Astrocyte (in vitro differentiated cells and primary cell): ENCODE measurements at places on chromosomes 12 and 14.
A peak's percentile ranks its signal among the peaks of the same experiment; 100 is the strongest.

- H3K36me3 ChIP-seq: no peaks in the 10 kb centered on the region
- no peak overlapping the region for H3K27ac ChIP-seq
- no peaks in the 10 kb centered on the region for H3K4me1 ChIP-seq
- H3K27me3 ChIP-seq: no peaks in the 10 kb centered on the region
- DNase-seq: no peak
- H3K4me3 ChIP-seq: no peak overlapping the region
These were observed 245.5 kb downstream of the ADGRD1 start for GRCh38 chr12:131199221-131199620.

- DNase-seq: no peak
- H3K36me3 ChIP-seq: no peaks in the 10 kb centered on the region
- H3K4me1 ChIP-seq: no peaks in the 10 kb centered on the region
- H3K4me3 ChIP-seq: no peak overlapping the region
- H3K27me3 ChIP-seq: no peaks in the 10 kb centered on the region
These were observed 1413.2 kb downstream of the LRFN5 start for GRCh38 chr14:43019826-43020225.

- H3K4me3 ChIP-seq: no peak overlapping the region
- no peaks in the 10 kb centered on the region for H3K27me3 ChIP-seq
- no peaks in the 10 kb centered on the region for H3K36me3 ChIP-seq
These were observed 59.8 kb upstream of the NOS1 start for GRCh38 chr12:117421068-117421752.

- DNase-seq: no peak
- H3K4me1 ChIP-seq: no peaks in the 10 kb centered on the region
- H3K4me3 ChIP-seq: no peak overlapping the region
- no peak overlapping the region for H3K27ac ChIP-seq
- H3K36me3 ChIP-seq: no peaks in the 10 kb centered on the region
These were observed 6.2 kb downstream of the OR4N5 start for GRCh38 chr14:20144820-20145219.

- H3K27me3 ChIP-seq: no peaks in the 10 kb centered on the region
- DNase-seq: no peak
- H3K4me1 ChIP-seq: no peaks in the 10 kb centered on the region
- no peaks in the 10 kb centered on the region for H3K36me3 ChIP-seq
These were observed 65.3 kb upstream of the RASSF3 start for GRCh38 chr12:64545081-64545382.

DNA sequence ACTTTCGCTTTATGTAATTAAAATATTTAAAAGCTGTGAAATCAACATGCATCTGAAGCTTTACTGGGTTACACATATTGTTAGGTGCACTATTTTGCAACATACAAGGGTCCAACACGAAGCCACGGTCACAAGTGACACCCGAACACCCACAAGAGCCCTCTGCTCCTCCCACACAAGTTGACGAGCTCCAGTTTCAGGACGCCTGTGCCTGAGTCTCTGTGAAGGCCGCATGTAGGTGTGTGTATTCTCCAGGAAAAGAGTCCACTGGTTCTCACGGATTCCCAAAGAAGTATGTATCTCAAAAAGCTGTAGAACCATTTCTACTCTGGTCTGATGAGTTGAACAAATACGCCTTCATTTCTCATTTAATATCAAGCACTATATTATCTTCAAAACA, 12.0 kb downstream of the SLC15A4 start:
- H3K4me1 ChIP-seq: peaks cover 11% of the 10 kb centered on the region
- H3K27ac ChIP-seq: no peak overlapping the region
- no peak for DNase-seq
- H3K36me3 ChIP-seq: peaks cover 15% of the 10 kb centered on the region
- H3K4me3 ChIP-seq: no peak overlapping the region

DNA sequence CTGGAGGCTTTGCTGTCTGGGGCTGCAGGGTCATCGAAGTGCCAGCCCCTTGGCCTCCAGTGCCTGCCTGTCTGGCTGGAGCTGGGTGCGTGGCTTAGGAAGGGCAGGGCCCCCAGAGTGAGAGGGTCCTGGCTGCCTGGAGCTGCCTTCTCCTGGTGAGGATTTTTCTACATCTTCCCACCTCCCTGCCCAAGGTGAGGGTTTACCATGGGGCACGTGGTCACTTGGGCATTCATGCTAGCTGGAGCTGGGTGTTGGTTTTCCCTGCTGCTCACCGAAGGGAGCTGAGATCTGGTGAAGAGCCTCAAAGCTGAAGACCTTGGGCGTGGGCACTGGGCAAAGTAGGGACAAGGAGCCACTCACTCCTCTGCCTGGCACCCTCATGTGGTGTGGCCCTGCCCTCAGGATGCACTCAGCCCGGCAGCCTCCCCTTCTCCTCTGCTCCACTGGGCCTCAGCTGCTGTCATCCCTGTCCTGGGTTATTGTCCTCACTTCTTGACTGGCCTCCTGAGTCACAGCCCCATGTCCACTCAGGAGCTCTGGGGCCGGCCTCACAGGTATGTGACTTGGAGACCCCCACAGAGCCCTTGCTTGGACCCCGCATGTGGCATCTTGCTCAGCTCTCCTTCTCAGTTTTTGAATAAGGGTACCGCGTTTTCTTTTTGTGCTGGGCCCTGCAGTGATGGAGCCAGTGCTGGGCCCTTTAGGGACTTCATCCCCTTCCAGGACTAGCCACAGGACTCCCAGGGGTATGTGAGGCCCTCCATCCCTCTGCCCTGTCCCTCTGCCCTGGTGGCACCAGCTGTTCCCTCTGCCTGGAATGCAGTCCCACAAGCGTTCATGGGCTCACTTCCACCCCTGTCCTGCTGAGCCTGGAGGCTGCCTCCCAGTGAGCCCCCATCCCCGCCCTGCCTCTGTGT, 1.6 kb downstream of the CEP170B start:
- H3K27ac ChIP-seq: no peak overlapping the region
- H3K36me3 ChIP-seq: no peaks in the 10 kb centered on the region
- H3K4me3 ChIP-seq: peak overlapping the region; percentile 59
- H3K27me3 ChIP-seq: peaks cover 14% of the 10 kb centered on the region

DNA sequence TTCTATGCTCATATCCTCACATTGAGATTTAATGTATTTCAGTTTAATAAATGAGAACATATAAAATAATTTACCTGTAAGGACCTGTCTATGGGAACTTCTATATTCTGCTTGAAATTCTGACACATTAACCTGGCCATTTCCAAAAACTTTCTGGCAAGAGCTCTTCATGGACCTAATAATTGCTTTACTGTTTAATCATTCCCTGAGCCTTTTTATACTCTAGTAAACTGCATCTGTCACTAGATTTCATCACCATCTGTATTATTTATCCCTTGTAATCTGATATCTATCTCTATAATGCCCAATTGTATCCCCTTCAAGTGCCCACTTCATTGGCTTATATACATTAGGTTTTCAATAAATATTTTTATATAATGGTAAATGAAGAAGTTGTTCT, 327.7 kb downstream of the RAD51B start:
- H3K4me1 ChIP-seq: peaks cover 32% of the 10 kb centered on the region
- no peak overlapping the region for H3K4me3 ChIP-seq
- H3K27ac ChIP-seq: peak overlapping the region; percentile 79
- H3K27me3 ChIP-seq: no peaks in the 10 kb centered on the region
- DNase-seq: no peak

DNA sequence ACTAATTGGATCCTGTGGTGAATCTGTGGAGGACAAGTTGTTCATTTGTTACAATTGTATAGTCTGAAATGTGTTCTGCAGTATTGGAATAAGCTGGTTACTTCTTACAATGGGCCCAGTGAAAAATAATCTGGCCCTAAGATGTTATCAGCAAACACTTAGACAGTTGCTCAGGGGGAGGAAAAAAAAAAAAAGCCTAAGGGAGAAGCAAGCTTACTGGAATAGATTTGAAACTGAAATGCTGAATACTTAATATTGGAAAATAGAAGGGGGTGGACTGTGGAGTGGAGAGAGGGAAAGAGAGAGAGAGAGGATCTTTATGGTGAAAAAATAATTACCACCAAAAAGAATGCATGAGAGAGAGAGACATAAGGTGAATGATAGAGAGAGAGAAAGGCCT, 4.0 kb downstream of the FOXG1 start:
- no peak overlapping the region for H3K27ac ChIP-seq
- DNase-seq: no peak
- H3K4me1 ChIP-seq: no peaks in the 10 kb centered on the region
- H3K27me3 ChIP-seq: peaks cover 68% of the 10 kb centered on the region
- H3K4me3 ChIP-seq: peak overlapping the region; percentile 8

DNA sequence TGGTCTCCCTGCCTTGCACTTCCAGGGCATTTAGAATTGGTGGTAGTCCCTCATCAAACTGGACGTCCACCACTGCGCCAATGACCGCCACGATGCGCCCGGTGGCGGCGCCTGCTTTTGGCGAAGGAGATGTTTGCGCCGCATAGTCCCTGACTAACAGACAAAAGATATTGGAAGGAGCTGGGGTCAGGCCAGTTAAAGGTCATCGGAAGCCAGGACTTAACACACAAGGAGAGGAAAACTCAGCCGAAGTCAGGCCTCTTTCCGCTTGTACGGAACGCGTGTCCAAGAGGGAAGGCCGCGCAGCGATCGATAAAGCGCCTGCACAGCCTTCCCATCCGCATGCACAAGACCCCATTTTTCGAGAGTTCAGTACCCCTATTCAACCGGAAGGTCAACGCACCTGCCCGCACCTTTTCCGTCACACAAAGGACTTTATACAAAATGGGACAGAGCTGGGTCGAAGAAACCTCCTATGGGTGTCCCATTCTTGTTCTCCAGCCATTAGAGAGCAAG, 525 bp downstream of the ATP5F1B start:
- no peaks in the 10 kb centered on the region for H3K27me3 ChIP-seq

- peaks cover 4% of the 10 kb centered on the region for H3K4me1 ChIP-seq
- no peaks in the 10 kb centered on the region for H3K27me3 ChIP-seq
- no peak for DNase-seq
- H3K36me3 ChIP-seq: no peaks in the 10 kb centered on the region
These were observed 73.7 kb downstream of the SERPINA3 start for GRCh38 chr14:94685681-94686485.

DNA sequence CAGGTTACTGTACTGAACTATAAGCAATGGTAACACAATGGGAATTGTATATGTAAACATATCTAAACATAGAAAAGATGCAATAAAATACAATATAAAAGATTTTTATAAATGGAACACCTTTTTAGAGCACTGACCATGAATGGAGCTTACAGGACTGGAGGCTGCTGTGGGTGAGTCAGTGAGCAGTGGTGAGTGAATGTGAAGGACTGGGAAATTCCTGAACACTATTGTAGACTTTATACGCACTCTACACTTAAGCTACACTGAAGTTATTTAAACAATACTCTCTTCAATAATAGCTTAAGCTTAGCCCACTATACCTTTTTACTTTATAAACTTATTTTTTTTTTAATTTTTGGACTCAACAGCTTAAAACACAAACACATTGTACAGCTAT, 313.5 kb downstream of the KCNC2 start:
- DNase-seq: peak; percentile 35
- no peaks in the 10 kb centered on the region for H3K36me3 ChIP-seq
- no peak overlapping the region for H3K4me3 ChIP-seq
- H3K27me3 ChIP-seq: no peaks in the 10 kb centered on the region

DNA sequence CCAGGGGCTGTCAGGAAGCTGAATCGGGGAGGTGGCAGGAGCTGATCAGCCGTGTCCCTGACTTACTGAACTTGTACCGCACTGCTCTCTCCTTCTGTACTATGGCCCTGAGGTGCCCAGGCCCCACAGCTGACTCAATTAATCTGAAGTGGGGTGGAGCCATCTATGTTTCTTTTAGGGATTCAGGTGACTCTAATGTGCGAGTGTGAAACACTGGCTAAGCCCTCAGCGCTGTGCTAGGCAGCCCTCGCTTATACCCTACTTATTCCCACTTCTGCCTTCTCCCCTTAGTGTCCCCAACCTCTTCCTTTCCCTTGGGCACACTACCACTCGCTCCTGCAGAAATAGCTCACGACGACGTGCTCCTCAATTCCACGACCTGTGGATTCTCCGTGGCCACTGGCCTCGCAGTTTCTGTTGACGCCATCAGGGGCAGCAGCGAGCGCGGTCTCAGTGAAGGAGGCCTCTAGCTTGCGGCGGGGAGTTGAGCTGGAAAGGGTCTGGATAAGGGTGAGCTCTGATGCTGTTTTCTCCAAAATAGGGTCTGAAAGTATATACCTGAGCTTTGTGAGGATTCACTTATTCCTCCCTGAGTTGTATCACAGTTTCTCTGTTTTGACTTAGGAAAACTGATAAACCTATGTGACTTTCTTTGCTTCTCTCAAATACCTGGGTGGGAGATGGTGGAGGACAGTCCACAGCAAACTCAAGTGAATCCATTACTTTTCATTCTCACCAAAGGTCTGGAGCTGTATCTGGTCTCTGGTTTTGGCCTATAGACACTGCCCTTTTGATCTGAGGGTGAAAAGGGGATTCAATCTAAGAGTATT, 167.6 kb downstream of the SLC41A2 start:
- no peak for DNase-seq
- no peak overlapping the region for H3K4me3 ChIP-seq
- H3K27me3 ChIP-seq: no peaks in the 10 kb centered on the region
- H3K4me1 ChIP-seq: peaks cover 11% of the 10 kb centered on the region
- no peaks in the 10 kb centered on the region for H3K36me3 ChIP-seq
- H3K27ac ChIP-seq: no peak overlapping the region

DNA sequence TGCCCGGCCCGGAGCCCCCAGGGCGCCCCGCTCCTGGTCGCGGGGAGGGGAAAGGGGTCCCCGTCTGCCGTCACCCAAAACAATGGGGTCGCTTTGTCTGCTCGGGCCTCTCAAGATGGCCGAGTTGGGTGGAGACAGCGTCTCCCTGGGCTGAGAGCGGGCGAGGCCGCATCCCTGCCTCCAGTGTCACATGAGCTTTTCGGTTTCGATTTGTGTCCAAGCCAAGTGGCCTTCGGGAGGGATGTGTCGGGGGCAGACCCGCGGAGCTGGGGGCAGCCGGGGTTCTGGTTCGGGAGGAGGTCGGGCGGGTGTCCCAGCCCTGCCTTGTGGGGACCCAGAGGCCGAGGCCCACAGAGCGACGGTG, 790 bp downstream of the DYNC1H1 start:
- peak overlapping the region; percentile 89 for H3K4me3 ChIP-seq
- peak overlapping the region; percentile 89 for H3K27ac ChIP-seq
- no peaks in the 10 kb centered on the region for H3K27me3 ChIP-seq
- H3K36me3 ChIP-seq: peaks cover 12% of the 10 kb centered on the region

- H3K4me3 ChIP-seq: no peak overlapping the region
- no peaks in the 10 kb centered on the region for H3K27me3 ChIP-seq
- no peak overlapping the region for H3K27ac ChIP-seq
- H3K4me1 ChIP-seq: peaks cover 7% of the 10 kb centered on the region
These were observed 41.8 kb upstream of the CORO1C start for GRCh38 chr12:108772891-108773797.

DNA sequence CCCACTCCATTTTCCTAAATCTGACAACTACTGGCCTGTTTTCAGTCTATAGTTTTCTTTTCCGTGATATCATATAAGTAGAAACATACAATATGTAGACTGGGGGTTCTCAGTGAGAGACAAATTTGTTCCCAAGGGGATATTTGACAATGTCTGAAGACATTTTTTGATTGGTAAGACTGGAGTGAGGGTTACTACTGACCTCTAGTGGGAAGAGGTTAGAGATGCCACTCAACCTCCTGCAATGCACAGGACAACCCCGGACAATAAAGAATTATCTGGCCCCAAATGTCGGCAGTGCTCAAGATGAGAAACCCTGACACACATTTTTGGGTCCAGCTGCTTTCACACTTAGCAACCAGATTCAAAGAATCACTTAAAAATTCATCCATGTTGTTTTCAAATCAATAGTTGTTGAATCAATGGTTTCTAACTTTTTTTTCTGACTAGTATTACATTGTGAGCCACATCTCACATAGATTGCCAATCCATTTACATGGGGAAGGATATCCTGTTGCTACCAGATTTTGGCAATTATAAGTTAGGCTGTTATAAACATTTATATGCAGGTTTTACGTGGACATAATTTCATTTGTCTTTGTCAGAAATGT, 307.1 kb downstream of the RPL10L start:
- H3K27me3 ChIP-seq: no peaks in the 10 kb centered on the region
- H3K4me1 ChIP-seq: no peaks in the 10 kb centered on the region
- no peaks in the 10 kb centered on the region for H3K36me3 ChIP-seq
- H3K27ac ChIP-seq: no peak overlapping the region
- DNase-seq: peak; percentile 2
